ENCODE measurements at places on chromosomes 7 and 10.

DNA sequence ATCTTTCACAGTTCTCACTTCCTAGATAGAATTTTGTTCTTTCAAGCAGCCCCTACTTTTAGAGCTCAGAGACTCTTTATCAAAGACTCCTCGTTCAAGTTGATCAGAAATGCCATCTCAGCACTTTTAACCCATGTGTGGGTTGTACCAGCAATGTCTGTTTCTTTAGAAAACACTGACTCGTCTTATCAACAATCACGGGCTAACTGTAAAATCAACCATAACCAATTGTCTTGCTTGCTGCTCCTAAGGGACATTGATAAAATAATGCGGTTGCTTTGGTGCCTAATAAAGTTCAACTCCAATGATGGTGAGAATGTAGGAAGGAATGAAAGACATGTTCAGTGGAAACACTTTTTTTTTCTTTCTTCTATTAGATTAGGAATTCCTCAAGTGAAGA is 12.9 kb upstream of the CDK6 start:
- no peak for DNase-seq

- no peak for DNase-seq
Measured at GRCh38 chr10:11918384-11918783, 95.2 kb downstream of the PROSER2 start.

DNA sequence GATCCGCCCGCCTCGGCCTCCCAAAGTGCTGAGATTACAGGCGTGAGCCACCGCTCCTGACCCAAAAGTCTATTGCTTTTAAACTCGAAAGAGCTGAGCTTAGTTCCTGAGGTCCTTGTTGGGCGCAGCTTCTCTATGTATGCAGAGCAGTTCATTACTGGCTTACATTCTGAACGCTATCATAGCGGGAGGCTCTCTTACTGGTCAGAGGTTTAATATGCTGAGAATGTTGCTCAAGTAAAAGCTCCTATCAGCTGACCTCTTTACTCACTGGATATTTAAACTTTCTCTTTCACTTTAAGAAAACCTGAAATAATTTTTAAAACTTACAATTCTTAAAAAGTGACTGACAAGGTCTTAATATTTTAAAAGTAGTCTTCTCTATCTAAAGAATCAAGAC is 160.8 kb upstream of the WNT16 start:
- peak; percentile 20 for DNase-seq

- DNase-seq: no peak
Measured at GRCh38 chr10:73366381-73367298, 8.0 kb upstream of the CFAP70 start.

GRCh38 chr7:62361-63116 is 129.8 kb upstream of the FAM20C start:
- no peak for DNase-seq

- DNase-seq: peak; percentile 27
Measured at GRCh38 chr7:137734221-137734620, 112.6 kb downstream of the DGKI start.

DNA sequence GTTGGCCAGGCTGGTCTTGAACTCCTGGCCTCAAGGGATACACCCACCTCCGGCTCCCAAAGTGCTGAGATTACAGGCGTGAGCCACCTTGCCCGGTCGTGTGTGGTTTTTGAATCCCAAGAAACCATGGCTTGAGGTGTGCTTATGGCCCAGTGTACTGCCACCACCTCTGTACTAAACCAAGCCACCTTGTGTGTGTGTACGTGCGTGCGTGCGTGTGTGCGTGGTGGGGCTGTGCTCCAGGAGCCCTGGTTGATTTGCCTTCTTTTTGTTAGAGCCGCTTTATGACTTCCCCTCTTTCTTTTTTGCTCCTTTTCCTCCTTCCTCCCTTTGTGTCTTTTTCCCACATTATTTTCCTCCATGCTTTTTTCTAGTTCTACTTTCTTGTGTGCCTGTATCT is 121.4 kb downstream of the CAMK1D start:
- DNase-seq: no peak

Data from cardiac fibroblast (primary cell).